Renal cortical epithelial cell (primary cell): ENCODE measurements at places on chromosomes 12 and 14.

DNA sequence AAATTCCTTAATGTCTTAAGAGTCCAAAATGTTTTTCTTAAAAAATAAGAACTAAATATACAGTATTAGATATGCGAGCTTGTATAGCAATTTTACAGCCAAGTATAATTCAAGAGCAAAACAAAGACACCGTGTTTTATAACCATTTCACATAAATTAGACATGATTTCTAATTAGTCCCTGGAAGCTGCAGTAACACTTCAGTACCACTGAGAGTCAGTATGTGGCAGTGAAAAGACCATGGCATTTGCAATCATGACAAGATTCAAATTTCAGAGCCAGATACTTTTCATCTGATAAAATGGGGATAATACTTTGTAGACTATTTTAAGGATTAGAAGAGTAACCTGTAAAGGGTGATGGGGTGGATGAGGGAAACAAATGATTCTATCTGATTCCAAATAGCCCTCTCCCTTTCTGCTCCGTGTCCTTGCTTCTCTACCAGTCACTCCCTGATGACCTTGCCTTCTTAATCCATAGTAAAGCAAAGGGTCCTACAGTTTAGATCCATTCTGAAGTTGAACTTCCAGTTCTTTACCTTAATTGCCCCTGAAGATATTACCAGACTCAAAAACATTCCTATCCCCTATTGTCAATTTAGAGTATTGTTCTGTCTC, 145.4 kb upstream of the ABCD2 start:
- DNase-seq, result peak; percentile 55

GRCh38 chr12:111687255-111687654, 1.4 kb downstream of the ACAD10 start:
- DNase-seq, result no peak

DNA sequence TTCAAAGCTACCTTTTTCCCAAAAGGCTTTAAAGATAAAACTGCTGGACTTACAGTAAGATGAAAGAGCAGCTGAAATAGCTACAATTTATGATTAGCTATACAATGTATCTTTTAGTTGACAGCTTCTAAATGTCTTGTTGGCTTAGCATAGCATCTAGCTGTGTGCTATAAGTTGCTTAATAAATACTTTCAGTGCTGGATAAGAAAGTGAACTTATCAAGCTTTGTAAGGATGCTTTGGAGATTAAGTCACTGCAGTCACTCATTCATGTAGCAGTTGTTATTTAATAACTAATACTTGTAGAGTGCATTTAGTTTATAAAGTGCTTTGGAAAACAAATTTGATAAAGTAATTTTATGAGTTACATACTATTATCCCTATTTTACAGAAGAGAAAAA, 14.6 kb downstream of the CFAP54 start:
- DNase-seq, result peak; percentile 68

DNA sequence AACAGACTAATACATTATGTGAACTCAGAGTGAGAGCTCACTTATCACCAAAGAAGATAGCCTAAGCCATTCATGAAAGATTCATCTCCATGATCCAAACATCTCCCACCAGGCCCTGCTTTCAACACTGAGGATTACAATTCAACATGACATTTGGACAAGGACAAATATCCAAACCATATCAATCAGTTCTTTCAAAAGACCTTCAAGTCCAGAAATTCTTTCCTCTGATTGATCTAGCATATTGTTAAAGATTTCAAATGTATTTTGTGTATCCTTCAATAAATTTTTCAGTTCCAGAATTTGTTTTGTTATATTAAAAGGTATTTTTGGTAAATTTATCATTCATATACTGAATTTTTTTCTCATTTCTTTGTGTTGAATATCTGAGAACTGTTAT, 1055.8 kb downstream of the SLC6A15 start:
- DNase-seq, result no peak

DNA sequence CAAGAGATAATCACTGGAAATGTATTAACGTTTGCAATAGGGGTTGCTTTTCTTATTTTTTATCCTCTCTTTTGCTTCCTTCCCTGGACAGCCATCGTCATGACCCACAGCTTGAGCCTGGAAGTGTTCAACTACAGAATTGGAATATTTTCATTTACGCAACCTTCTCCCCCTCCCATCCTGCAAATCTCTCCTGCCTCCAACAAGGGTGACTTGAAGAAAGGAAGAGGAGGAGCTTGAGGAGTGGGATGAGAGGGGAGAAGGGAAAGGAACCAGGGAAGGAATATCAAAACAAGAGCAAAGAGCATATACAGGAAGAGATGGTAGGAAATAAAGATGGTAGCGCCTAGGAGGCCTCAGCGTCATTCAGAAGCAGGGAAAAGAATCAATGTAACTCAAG, 1.6 kb upstream of the MANSC4 start:
- no peak for DNase-seq
